Iris pigment epithelial cell (primary cell): ENCODE measurements at places on chromosomes 5 and 9.

DNA sequence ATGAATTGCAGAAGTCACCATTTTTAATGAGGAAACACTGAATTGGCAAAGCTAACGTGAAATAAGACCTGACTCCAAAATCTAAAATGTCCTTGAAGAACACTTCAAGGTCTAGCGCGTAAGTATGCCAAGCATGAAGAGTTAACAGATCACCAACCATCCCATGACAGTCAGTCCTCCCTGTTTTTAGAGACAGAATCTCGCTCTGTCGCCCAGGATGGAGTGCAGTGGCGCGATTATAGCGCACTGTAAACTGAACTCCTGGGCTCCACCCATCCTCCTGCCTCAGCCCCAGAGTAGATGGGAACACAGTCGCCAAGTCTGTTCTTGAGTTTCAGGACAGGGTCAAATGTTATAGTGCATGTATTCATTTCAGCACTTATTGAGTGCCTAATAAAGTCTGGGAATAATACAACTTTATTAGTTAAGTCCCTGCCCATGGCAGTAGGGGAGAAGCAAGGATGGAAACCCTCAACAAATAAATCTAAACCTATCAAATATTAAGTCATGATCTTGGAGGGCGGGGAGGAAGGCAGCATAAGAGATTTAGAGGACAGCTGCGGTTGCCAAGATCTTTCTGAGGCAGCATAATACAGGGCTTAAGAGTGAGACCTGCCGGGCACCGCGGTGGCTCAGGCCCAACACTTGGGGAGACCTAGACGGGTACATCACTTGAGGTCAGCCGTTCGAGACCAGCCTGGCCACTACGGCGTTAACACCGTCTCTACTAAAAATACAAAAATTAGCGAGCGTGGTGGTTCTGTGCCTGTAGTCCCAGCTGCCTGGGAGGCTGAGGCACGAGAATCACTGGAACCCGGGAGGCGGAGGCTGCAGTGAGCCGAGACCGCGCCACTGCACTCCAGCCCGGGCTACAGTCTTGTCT, 1.1 kb downstream of the ATPSCKMT start:
- DNase-seq = no peak

GRCh38 chr9:134629061-134629585, 12.5 kb upstream of the COL5A1 start:
- DNase-seq = no peak

GRCh38 chr5:58735637-58736036, 152.8 kb downstream of the RAB3C start:
- no peak for DNase-seq

- DNase-seq = no peak
These were observed 141.1 kb upstream of the TLE4 start for GRCh38 chr9:79430619-79431018.

DNA sequence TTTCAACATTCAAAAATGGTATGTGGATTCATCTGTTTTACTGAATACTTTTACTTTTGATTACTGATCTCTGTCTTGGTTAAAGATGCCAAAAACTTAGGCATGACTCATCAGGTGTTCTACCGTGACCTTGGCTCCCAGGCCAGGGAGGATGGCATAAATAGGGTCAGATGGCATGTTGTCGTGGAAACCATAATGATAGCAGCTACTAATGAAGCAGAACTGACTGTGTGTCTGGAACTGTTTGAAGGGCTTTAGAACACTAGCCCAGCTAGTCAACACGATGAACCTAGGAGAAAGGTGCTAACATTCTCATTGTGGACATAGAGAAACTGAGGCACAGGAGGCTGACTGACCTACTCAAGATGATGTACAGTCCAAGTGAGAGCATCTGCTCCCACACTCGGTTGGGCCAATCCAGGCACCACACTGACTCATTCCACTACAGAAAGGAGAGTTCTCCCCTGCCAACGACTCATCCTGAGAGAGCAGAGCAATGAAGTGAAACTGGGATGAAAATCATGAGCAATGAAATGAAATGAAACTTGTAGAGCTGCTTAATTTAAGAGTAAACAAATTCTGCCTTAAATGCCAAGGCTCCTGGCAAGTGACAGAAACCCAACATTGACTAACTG, 116.0 kb downstream of the TENT4A start:
- peak; percentile 4 for DNase-seq

- no peak for DNase-seq
These were observed 232.2 kb upstream of the KLF4 start for GRCh38 chr9:107721705-107722245.

GRCh38 chr9:27108981-27109541, at the start of gene TEK:
Gene TEK (plus strand): TSS chr9:27109225. CDS start chr9:27109591, 366 bp downstream.
- peak; percentile 53 for DNase-seq

DNA sequence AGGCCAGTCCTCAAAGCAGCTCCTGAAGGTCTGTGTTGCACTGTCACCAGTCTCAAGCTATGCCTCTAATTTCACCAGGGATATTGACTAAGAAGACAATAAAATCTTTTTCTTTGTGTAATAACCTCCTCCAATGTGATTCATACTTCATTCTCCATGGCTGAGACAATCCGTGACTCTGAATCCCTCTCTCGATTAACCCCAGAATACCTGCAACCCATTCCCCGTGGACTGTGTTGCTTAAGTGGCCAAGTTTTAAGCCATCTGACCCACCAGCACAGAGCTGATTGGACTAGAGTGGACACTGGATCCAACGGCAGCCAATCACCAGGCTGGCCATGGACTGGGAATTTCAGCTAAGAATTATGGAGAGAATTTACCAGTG, 5.4 kb upstream of the CCIN start:
- DNase-seq = peak; percentile 61

DNA sequence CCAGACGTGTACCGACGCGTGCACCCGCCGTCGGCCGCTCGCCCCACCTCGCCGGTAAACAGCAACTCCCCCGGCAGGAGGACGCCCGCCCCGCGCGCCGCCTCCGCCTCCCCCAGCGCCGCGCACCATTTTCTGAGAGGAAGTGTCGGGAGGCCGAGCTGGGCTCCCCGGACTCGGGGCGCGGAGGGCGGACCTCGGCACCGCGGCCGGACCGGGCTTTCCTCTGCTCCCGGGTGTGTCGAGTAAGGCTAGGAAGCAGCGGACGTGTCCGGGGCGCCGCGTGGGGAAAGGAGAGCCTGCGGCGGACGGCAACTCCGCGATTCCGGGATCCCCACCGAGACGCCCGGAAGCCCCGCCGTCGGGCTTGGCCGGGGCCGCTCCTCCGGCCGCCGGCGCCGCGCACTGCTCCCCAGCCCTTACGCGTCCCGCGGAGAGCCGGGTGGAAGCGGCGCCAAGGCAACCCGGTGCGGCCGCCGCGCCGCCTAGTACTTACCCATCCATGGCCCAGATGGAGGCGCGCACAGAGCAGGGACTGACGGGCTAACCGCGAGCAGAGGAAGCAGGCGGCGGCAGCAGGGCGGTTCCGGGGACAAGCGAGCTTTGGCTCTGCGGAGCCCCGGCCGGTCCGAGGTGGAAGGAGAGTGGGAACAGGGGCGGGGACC, at the start of gene PTBP3:
Gene PTBP3, minus strand, starts transcription at position 643 of the 662 bp plus-strand sequence. CDS start 35,754 bp downstream, outside the sequence.
- DNase-seq = peak; percentile 73

GRCh38 chr5:482021-482420, 39.0 kb downstream of the EXOC3 start:
- no peak for DNase-seq

DNA sequence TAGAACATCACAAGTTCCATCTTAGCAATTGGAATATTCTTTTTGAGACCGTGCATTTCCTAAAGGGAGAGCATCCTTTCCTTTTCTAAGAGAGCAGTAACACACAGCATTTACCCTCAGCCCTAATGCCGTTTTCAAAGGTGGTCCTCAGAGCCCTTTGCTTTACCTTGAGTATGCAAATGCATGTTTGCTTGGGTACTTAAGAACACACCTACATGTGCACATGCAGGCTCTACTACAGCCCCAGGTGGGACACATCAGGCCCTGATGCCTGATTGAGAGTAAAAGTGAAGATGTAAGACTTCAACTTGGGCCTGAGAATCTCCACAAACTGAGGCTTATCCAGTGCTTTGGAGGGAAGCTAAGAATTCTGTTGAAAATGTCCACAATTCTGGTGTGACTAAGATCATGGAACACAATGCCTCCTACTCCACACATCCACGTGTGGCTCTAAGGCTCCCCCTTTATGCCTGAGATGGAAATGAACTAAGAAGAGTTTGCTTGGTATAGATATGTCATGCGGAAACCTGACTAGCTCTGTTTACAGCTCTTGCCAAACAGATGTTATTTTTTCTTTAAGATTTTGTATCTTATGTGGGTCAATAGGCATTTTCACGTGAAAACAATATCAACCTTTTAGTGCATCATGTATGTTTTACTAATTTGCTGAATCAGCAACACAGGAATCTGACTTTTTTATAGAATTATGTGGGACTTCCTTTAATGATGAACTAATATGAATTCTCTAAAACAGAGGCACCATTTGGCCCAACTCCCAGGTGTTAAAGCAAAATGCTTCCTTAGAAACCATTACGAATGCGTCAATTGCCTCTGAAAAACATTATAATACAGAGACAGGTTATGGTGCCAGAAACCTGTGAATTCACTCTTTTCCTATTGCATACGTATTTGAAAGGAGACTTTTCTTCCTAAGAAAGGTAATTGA, 48.9 kb upstream of the SLC2A8 start:
- DNase-seq = peak; percentile 72

GRCh38 chr5:126849101-126849678, 72.3 kb downstream of the LMNB1 start:
- DNase-seq = peak; percentile 82

GRCh38 chr5:27821681-27822080, 783.3 kb upstream of the CDH9 start:
- DNase-seq = peak; percentile 29

GRCh38 chr5:64147849-64148441, 17.7 kb upstream of the RNF180 start:
- DNase-seq = peak; percentile 51

- peak; percentile 69 for DNase-seq
These were observed 213.7 kb downstream of the RFK start for GRCh38 chr9:76180541-76180940.

- no peak for DNase-seq
These were observed 216.0 kb downstream of the GABRG2 start for GRCh38 chr5:162283609-162284008.

- no peak for DNase-seq
These were observed 97.5 kb downstream of the MLLT3 start for GRCh38 chr9:20524776-20525175.

DNA sequence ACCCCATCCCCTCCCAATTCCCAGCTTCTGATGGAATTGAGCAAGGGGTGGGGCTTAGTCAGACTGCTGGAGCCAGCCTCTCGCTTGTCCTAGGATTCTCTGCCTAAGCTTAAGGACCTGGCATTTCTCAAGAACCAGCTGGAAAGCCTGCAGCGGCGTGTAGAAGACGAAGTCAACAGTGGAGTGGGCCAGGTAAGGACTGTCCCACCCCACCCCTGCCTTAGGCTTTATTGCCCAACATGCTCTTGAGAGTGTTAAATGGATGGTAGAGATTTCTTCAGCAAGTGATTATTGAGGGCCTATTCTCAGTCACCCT, 1.1 kb downstream of the SLC35A4 start:
- peak; percentile 10 for DNase-seq

- no peak for DNase-seq
These were observed 106.2 kb downstream of the ADAMTS12 start for GRCh38 chr5:33785571-33785970.

- DNase-seq = no peak
These were observed 63.6 kb downstream of the SUSD1 start for GRCh38 chr9:112111461-112111860.

- peak; percentile 59 for DNase-seq
These were observed 51.4 kb downstream of the SMARCA2 start for GRCh38 chr9:2066312-2067273.

DNA sequence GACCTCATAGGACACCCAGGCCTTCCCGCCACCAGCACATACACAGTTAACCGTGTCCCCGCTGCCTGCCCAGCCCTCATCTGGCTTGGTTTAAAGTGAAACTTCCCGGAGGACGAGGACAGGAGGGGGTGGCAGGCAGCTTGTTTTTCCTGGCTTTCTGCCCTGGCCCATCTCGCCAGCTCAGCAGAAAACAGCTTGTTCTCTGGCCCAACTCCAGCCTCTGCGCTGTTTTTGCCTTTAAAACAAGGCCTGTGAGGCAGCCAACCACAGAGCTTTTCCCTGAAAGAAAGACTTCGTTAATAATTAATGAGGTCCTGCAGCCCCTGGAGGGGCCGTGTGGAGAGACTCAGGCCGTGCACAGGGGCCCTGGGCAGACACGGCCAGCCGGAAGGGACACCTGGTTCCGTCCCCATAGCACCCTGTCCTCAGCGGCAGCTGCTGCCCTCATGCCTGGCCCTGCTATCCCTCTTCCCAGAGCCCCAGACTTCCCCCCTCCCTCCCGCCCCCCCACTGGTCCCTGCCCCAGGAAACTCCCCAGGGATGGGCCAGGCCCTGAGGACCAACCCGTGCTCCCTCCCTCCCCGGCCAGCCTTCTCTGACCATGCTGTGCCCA, 108.7 kb downstream of the RXRA start:
- peak; percentile 97 for DNase-seq

DNA sequence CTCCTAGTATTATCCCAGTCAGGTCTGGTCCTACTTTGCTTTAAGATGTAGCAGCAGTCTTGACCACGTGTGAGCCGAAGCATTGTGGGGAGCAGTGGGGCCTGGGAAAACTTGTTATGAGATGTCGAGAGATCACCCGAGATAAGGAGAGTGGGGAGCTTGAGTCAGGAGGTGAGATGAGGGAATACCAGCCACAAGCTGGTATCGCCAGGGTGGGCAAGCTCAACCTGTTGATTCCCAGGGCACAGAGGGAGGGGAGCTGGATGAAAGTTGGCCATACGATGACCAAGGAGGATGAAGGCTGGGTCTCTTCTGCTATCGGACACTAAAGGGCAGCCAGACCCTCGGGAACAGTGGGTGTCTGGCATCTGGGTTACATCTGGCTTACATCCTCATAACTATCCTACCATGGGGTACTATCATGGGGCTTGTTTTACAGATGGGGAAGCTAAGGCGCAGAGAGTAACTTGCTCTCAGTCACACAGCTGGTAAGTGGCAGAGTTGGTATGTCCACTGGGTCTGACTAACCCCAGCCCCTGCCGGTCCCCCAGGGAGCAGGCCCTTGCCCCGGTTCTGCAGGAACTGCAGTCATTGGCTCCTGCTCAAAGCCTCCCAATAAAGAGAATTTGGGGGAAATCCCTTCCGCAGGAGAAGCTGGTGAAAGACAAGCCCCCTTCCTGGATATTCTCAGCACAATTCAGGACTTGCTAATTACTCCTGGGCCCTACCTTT, 13.4 kb upstream of the TIFAB start:
- no peak for DNase-seq

- DNase-seq = no peak
These were observed 180.4 kb downstream of the SEMA5A start for GRCh38 chr5:9365512-9365911.

DNA sequence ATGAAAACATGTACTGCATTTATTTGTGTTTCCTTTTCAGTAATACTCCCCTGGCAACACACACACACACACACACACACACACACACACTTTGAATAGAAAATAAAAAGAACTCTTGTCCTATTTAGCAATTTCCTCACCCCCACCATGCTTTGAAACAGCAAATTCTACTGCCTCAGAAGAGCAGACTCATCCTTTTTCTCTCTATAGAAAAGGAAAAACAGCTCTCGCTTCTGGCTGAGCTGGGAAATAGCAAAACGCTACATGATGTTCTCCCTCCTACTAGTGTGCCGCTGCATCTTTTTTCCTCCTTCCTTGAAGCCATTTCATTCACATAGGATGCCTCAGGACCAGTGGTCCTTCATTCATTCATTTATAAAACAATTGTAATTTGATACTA, 453.6 kb downstream of the CSNK1G3 start:
- DNase-seq = no peak
